ENCODE measurements at places on chromosomes 6 and 20. TPM values are rescaled to one million over a fixed set of nuclear protein-coding genes. Genes with fewer than 3 reads are reported as not detected.

Gene CALHM4
- total RNA-seq = not detected

Gene PEX3
- total RNA-seq = 17.9 TPM

Gene FOXC1
- total RNA-seq = 1.5 TPM

Gene TSPYL4
- total RNA-seq = 10.3 TPM

Gene LAMA2
- total RNA-seq = 58.3 TPM

Gene STMND1
- total RNA-seq = not detected

Gene RAET1L
- not detected for total RNA-seq

Gene LPIN3
- 5.5 TPM for total RNA-seq

Gene NUP153
- total RNA-seq = 23.9 TPM

Gene PRICKLE4
- total RNA-seq = not detected

Gene TINAG
- not detected for total RNA-seq

Gene MOXD1
- 44.4 TPM for total RNA-seq

Gene PIGU
- 8.2 TPM for total RNA-seq

Gene RNF114
- 105 TPM for total RNA-seq
